ENCODE measurements at places on chromosomes 1 and 21.

GRCh38 chr1:66282891-66283621 lies 250.9 kb upstream of the SGIP1 start:
- H3K27me3 ChIP-seq, result no peaks in the 10 kb centered on the region
- no peak overlapping the region for H3K27ac ChIP-seq
- no peaks in the 10 kb centered on the region for H3K36me3 ChIP-seq
- H3K4me3 ChIP-seq, result no peak overlapping the region
- H3K4me1 ChIP-seq, result no peaks in the 10 kb centered on the region

DNA sequence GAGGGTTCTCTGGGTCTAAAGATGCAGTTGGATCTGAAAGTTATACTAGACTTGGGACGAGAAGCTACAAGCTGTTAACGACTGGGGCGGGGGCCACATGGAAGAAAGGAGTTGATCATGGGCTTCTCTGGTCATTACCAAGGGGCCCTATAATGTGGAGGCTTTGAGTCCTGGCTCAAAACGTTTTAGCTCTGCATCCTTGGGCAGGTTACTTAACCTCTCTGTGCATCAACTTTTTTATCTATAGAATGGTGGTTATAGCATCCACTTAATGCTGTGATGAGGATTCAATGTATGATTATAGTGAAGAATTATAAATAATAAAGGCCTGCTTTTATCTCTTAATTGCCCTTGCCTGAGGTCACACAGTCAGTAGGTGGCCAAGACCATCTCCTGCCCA lies 53.1 kb downstream of the UBIAD1 start:
- no peak for DNase-seq
- H3K4me1 ChIP-seq, result no peaks in the 10 kb centered on the region
- no peak overlapping the region for H3K4me3 ChIP-seq
- H3K36me3 ChIP-seq, result no peaks in the 10 kb centered on the region
- no peak overlapping the region for H3K27ac ChIP-seq

DNA sequence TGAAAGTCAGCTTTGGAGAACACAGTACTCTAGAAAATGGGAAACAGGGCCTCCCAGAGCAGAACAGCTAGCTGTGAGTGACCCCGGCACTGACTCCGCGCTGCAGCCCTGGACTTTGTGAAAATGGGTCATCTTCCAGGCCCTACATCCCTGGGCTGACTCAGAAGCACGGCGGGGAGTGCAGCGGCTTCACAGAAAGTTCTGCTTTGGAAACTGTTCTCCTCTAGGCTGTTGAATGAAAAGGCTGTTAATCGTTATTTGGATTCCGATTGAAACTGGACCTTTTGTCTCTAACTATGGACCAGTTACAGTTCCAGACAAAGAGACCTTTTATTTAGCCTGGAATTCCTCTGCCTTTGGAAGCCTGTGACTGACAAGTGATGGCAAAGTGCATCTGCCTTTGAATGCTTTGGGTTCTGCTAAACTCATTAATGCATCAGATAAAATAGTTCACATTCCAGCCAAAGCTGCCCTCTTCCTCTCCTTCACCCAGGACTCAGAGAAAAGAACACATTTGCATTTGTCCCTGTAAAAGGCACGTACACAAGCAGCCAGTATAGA lies 144.9 kb upstream of the HOOK1 start:
- peak overlapping the region; percentile 84 for H3K27ac ChIP-seq
- no peaks in the 10 kb centered on the region for H3K27me3 ChIP-seq
- H3K4me1 ChIP-seq, result peaks cover 3% of the 10 kb centered on the region
- no peaks in the 10 kb centered on the region for H3K36me3 ChIP-seq
- peak; percentile 48 for DNase-seq
- no peak overlapping the region for H3K4me3 ChIP-seq

GRCh38 chr1:166489670-166490436 lies 323.1 kb upstream of the FAM78B start:
- H3K27me3 ChIP-seq, result no peaks in the 10 kb centered on the region
- DNase-seq, result no peak
- peak overlapping the region; percentile 41 for H3K4me3 ChIP-seq
- H3K36me3 ChIP-seq, result no peaks in the 10 kb centered on the region

GRCh38 chr1:4425892-4426291 lies 228.5 kb upstream of the AJAP1 start:
- no peaks in the 10 kb centered on the region for H3K4me1 ChIP-seq
- H3K4me3 ChIP-seq, result no peak overlapping the region
- H3K27me3 ChIP-seq, result no peaks in the 10 kb centered on the region
- H3K36me3 ChIP-seq, result no peaks in the 10 kb centered on the region

- no peaks in the 10 kb centered on the region for H3K27me3 ChIP-seq
- no peak overlapping the region for H3K27ac ChIP-seq
- H3K4me1 ChIP-seq, result no peaks in the 10 kb centered on the region
Observed at GRCh38 chr1:199574950-199575349, 452.6 kb upstream of the NR5A2 start.

GRCh38 chr1:63937461-63938022 lies 163.7 kb downstream of the ROR1 start:
- H3K4me3 ChIP-seq, result no peak overlapping the region
- peaks cover 5% of the 10 kb centered on the region for H3K4me1 ChIP-seq
- no peaks in the 10 kb centered on the region for H3K36me3 ChIP-seq
- DNase-seq, result no peak

DNA sequence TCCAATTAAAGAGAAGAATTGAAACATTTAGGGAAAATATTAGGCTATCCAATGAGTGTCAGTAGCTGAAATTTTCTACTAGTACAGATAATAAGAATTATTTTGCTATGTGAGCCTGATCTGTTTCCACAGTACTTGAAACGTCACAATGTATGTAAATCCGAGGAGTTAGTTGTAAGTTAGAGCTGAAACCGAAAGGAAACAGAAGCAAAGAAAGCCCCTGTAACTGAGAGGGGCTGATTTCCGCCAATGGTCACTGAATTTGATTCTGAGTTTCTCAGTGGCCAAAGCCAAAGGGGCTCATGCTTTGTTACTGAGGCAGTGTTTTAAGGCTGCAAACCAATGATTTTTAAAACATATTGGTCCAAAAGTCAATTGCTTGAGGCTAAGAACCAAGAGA lies 168.3 kb upstream of the DUSP10 start:
- no peaks in the 10 kb centered on the region for H3K27me3 ChIP-seq
- no peak overlapping the region for H3K4me3 ChIP-seq
- no peak for DNase-seq
- no peak overlapping the region for H3K27ac ChIP-seq

DNA sequence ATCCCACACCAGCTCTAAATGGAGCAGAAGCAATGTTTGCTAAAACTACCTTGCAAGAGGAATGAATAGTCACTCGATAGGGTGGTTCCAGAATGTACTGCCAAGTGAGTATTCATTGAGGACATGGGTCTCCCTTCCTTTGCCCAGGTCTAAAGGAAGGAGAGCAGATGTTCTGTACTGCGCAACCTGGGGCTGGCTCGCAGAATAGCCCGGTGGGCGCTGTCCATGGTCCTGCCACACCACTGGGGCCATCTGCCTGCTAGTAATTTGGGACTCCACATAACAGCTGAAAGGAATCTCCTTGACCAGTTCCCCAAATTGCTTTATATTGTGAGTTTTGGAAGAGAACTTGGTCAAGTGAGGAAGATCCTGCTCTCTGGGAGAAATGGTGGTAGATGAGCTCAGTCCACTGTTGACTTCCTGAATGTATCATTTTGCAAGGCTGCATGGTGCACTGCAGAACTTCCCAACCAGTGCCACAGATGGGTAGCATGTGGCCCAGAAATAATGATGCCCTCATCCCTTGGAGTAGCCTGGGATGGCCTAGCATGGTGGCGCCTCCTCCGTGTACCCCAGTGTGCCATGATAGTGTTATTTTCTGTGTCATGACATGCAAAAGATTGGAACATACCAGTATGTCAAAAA lies 5.7 kb downstream of the SLC6A17 start:
- H3K27ac ChIP-seq, result no peak overlapping the region
- no peak overlapping the region for H3K4me3 ChIP-seq
- peak; percentile 32 for DNase-seq
- H3K4me1 ChIP-seq, result peaks cover 2% of the 10 kb centered on the region

- peak overlapping the region; percentile 99 for H3K27ac ChIP-seq
- H3K4me3 ChIP-seq, result peak overlapping the region; percentile 94
- DNase-seq, result no peak
- H3K36me3 ChIP-seq, result no peaks in the 10 kb centered on the region
- no peaks in the 10 kb centered on the region for H3K27me3 ChIP-seq
- no peaks in the 10 kb centered on the region for H3K4me1 ChIP-seq
Observed at GRCh38 chr1:61743431-61743705, 1.1 kb downstream of the PATJ start.

DNA sequence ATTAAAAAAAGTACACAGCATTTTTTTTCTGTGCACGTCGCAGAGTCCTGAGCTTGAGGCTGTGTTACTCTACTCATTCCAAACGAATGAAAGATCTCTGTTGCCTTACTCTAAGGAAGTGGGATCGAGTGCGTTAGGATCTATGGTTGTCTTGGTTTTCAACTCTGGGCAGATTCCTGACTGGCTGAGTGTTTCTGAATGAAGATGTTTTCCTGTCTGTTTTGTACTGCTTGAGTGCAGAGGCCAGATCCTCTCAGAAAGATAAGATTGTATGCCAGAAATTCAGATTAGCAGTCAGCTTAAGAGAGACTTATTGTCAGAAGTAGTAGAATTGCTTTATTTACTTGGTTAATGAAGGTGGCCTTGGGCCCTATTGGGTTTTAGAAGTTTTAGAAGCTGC lies 14.0 kb downstream of the PLA2G2E start:
- H3K27ac ChIP-seq, result no peak overlapping the region
- no peaks in the 10 kb centered on the region for H3K4me1 ChIP-seq
- H3K4me3 ChIP-seq, result no peak overlapping the region
- peaks cover 14% of the 10 kb centered on the region for H3K36me3 ChIP-seq

- no peaks in the 10 kb centered on the region for H3K27me3 ChIP-seq
- no peak for DNase-seq
- H3K4me3 ChIP-seq, result no peak overlapping the region
Observed at GRCh38 chr1:95093296-95093695, 20.5 kb upstream of the ALG14 start.

DNA sequence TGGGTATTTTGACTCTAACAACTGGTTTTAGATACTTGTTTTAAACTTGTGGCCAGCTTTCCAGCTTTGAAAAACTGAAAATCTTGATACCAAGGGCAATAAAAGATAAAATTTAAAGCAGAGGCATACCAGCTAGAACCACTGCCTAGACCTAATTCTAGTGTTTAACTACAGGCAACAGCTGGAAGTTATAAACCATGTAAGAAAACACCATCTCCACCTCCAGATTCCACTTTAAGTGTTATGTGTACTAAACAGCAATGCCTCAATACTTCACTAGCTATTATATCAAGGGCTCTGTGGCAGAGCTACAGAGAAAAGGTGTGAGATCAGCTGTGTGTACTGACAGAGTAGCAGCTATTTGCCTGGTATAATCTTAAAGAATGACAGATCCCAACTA lies 69.5 kb downstream of the LPAR3 start:
- no peaks in the 10 kb centered on the region for H3K4me1 ChIP-seq
- H3K27ac ChIP-seq, result no peak overlapping the region
- H3K27me3 ChIP-seq, result no peaks in the 10 kb centered on the region
- no peak for DNase-seq
- H3K36me3 ChIP-seq, result no peaks in the 10 kb centered on the region
- no peak overlapping the region for H3K4me3 ChIP-seq

DNA sequence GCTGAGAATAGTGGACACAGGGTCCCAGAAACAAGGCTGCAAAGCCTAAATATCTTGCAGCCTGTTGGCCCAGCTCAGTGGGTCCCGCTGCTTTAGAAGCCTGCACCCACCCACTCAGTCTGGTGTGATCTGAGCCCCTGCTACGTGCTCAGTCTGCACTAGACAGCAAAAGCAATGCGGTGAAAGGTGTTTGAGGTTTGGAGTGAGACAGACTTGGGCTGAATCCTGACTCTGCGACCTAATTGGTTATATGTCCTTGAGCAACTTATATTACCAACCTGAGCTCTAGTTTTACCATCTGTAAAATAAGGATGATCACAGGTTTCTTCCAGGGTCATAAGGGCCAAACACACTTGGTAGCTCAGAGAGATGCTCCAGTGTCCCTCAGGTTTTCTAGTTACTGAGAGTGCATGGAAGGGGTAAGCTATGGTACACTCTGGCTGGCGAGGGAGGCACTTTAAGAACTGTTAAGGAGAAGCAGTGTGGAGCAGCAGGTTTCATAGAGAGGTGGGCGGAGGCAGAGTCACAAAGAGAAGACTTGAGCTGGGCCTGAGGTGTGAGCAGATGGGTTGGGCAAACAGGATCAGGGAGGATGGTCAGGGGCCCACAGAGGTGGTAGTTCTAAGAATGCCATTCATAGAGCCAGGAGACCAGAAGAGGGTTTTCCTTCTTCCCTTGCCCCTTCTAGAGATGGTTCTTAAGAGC lies 10.1 kb downstream of the TMEM200B start:
- no peaks in the 10 kb centered on the region for H3K4me1 ChIP-seq
- no peak overlapping the region for H3K4me3 ChIP-seq
- no peaks in the 10 kb centered on the region for H3K27me3 ChIP-seq
- H3K36me3 ChIP-seq, result peaks cover 4% of the 10 kb centered on the region
- no peak overlapping the region for H3K27ac ChIP-seq
- no peak for DNase-seq

DNA sequence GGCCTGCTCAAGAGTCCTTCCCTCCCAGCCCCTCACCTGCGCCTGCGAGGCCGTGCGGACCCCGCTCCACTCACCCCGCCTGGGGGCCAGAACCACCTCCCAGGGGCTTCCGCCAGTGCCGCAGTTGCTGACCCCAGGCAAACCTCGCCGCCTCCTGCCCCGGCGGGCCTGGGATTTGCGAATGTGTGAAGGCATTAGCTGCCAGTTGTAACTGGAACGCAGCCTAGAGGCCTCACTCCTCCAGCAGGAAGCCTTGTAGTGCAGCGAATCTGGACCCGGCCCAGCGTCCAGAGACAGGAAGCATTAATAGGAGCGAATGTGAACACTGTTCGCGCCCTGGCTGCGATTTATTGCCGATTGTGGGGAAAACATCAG lies 140.9 kb upstream of the ARHGEF16 start:
- no peaks in the 10 kb centered on the region for H3K27me3 ChIP-seq
- peaks cover 34% of the 10 kb centered on the region for H3K4me1 ChIP-seq
- no peak overlapping the region for H3K4me3 ChIP-seq
- no peaks in the 10 kb centered on the region for H3K36me3 ChIP-seq
- DNase-seq, result peak; percentile 86

- H3K27me3 ChIP-seq, result no peaks in the 10 kb centered on the region
- no peaks in the 10 kb centered on the region for H3K36me3 ChIP-seq
- DNase-seq, result no peak
- H3K4me1 ChIP-seq, result no peaks in the 10 kb centered on the region
- no peak overlapping the region for H3K4me3 ChIP-seq
Observed at GRCh38 chr21:45854690-45855247, 126.8 kb upstream of the COL6A1 start.

All from tibial nerve (tissue), 4 donors.